ENCODE measurements at places on chromosomes 16 and 17.

GRCh38 chr16:525520-526180 is 1.9 kb upstream of the CAPN15 start:
- DNase-seq = peak; percentile 95

DNA sequence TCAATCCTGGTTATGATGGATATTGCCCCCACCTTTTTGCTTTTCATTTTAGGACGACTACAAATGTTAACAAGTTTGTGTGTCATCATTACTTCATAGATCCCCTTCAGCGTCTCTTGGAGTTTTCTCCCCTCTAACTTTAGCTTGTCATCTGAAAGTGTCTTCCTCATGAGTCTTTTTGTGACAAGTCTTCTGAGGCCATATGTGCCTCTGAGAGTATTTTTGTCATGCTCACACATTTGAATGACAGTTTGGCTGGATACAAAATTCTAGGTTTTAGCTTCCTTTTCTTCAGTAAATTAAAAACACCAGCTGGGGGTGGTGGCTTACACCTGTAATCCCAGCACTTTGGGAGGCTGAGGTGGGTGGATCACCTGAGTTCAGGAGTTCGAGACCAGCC is 203.8 kb upstream of the CHMP6 start:
- no peak for DNase-seq

DNA sequence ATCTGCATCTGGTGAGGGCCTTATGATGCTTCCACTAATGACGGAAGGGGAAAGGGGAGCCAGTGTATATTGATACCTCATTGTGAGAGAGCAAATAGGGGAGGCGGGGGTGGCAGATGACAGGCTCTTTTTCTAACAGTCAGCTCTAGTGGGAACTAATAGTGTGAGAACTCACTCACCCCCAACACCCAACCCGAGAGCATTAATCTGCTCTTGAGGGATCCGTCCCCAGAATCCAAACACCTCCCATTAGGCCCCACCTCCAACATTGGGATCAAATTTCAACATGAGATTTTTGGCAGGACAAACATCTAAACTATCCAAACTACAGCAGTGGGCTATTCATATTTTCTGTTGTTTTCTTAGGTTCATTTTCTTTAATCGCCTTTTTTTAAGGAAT is 54.4 kb downstream of the BPTF start:
- DNase-seq = no peak

DNA sequence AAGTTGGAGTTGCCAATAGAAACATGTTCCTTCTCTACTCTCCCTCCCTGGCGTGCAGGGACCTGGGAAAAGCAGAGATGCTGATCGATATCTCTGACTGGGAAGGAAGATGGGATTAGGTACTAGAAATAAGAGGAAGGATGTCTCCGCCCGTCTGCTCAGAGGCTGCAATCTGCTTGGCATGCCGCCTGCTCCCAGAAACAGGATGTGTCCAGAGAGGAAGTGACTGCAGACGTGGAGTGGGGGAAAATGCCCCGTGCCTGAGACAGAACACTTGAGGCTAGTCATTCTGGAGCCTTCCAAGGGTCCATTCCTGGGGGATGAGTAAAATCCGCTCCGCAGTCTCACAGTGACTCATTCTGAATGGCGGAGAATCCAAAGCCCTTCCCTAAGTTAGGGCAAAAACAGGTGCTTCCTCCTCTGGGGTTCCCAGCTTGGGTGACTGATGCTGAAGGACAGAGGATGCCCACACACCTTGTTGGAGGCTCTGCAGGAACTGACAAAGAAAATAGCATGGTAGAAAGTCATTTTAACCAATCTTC is 45.0 kb upstream of the SMURF2 start:
- DNase-seq = no peak

- DNase-seq = peak; percentile 16
Observed at GRCh38 chr17:75619506-75620431, 13.5 kb upstream of the SMIM5 start.

GRCh38 chr17:44014133-44014436 is 678 bp downstream of the TMEM101 start:
- no peak for DNase-seq

Measured in activated CD4-positive, alpha-beta T cell treated with anti-CD3 and anti-CD28 coated beads, Interleukin-2, Interleukin-6, amounts not matched to agents 100 ng/mL and 50 ng/mL, durations not matched to agents 16 hours and 8 hours (primary cell).